Activated CD8-positive, alpha-beta memory T cell treated with anti-CD3 and anti-CD28 coated beads, Interleukin-2, amount 10 ng/mL, durations not matched to agents 7 days and 5 days (primary cell): ENCODE measurements at places on chromosomes 16 and 17.
A peak's percentile ranks its signal among the peaks of the same experiment; 100 is the strongest.

DNA sequence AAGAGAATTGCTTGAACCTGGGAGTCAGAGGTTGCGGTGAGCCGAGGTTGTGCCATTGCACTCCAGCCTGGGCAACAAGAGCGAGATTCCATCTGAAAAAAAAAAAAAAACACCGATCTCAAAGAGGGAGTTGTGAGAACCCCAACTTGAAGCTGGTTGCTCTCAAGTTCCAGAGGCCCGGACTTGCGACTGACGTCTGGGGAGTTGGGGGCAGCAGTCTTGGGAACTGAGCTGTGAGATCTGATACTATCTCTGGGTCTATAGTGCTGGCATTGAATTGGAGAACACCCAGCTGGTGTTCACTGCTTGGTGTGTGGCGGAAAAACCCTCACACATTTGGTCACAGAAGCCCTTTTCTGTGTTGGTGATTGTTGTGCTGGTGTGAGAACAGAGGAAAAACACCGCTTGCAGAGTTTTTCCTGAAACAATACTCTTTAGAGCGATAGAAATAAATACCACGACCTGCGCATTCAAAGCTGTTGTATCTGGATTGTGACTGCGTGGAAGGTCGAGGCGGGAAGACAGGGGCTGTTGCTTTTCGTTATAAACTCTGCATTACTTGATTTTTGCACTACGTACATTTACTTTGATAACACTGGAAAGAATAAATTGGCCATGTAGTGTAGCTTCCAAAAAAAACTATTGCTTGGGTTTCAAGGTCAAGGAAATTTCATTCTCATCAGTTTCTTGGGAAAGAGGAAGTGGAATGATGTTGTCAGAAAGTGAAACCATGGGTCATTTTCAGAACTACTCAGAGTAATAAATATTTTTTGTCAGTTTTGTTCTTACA lies 8.8 kb downstream of the SCIMP start:
- DNase-seq, result no peak

- peak; percentile 71 for DNase-seq
These were observed 27.1 kb upstream of the IL21R start for GRCh38 chr16:27374804-27375425.

- DNase-seq, result no peak
These were observed 15.4 kb upstream of the DHRS13 start for GRCh38 chr17:28918295-28918694.

GRCh38 chr17:33079201-33079600 lies 87.6 kb downstream of the SPACA3 start:
- no peak for DNase-seq

- no peak for DNase-seq
These were observed 3.4 kb upstream of the NTN3 start for GRCh38 chr16:2467528-2468232.

- no peak for DNase-seq
These were observed 67.5 kb upstream of the LGALS9 start for GRCh38 chr17:27563532-27563931.
